Activated naive CD8-positive, alpha-beta T cell treated with anti-CD3 and anti-CD28 coated beads, Interleukin-2, amount 50 U/mL, for 24 hours (primary cell): ENCODE measurements at places on chromosomes 11 and 22.

DNA sequence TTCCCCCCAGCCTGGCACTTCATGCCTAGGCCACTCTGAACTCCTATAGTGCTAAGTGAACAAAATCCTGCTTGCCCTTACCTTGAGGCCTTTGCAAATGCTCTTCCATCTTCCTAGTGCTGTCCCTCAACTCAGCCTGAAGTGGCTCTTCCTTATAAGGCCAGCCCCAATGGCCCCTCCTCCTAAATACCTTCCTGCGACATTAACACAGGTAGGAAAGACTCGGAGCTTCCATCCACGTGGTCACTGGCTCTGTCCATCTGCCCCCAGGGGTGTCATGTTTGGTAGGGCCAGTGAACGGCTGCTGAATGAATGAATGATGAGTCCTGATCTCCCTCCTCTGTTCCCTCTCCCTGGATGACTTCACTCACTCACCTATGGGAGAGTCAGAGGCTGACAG is 4.2 kb downstream of the PDE2A start:
- no peak overlapping the region for H3K27ac ChIP-seq
- H3K4me3 ChIP-seq, result no peak overlapping the region
- H3K27me3 ChIP-seq, result peaks cover 75% of the 10 kb centered on the region
- H3K36me3 ChIP-seq, result peaks cover 2% of the 10 kb centered on the region
- DNase-seq, result no peak

DNA sequence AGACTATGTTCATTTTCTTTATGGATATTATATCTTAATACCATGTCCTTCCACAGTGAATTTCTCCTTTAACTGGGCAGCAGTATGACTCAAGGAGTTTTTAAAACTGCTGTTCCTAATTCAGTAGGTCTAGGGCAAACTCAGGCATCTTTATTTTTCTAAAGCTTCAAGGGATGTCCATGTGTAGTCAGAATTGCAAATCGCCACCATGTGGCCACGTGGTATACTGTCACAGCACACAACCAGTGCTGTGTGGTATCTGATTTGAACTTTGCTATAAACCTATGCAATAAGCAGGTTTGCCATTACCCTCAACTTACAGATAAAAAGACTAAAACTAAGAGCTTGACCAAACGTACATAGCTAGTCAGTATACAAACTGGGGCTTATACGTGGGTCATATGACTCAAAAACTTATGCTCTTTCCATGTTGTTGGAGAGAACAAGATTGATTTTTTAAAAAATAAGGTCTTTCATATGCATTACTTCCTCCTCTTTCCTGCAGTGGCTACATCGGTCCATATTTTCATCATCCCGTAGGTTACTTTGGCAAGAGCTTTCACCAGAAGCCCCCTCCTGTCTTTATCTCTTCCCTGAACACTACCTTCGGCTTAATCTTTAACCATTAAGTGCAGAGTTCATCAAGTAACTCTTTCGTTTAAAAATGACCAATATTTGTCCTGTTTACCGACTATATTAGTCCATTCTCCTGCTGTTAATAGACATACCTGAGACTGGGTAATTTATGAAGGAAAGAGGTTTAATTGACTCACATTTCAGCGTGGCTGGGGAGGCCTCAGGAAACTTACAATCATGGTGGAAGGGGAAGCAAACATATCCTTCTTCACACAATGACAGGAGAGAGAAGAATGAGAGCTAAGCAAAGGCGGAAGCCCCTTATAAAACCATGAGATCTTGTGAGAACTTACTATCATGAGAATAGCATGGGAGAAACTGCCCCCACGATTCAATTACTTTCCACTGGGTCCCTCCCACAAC is 8.0 kb upstream of the HTATIP2 start:
- peaks cover 4% of the 10 kb centered on the region for H3K4me1 ChIP-seq
- no peak overlapping the region for H3K27ac ChIP-seq
- no peak for DNase-seq

GRCh38 chr11:70672991-70673653 is 274.8 kb downstream of the CTTN start:
- no peaks in the 10 kb centered on the region for H3K4me1 ChIP-seq
- no peak for DNase-seq
- no peaks in the 10 kb centered on the region for H3K36me3 ChIP-seq
- no peak overlapping the region for H3K4me3 ChIP-seq

GRCh38 chr11:73974604-73975478 is 7.8 kb downstream of the UCP2 start:
- H3K27me3 ChIP-seq, result no peaks in the 10 kb centered on the region
- peak overlapping the region; percentile 24 for H3K4me3 ChIP-seq
- DNase-seq, result no peak
- H3K4me1 ChIP-seq, result peaks cover 97% of the 10 kb centered on the region
- peak overlapping the region; percentile 84 for H3K27ac ChIP-seq

- H3K4me1 ChIP-seq, result peaks cover 16% of the 10 kb centered on the region
- DNase-seq, result peak; percentile 93
- peaks cover 18% of the 10 kb centered on the region for H3K27me3 ChIP-seq
- H3K36me3 ChIP-seq, result no peaks in the 10 kb centered on the region
- no peak within 1 kb of the TSS for H3K27ac ChIP-seq
- peak within 1 kb of the TSS; percentile 42 for H3K4me3 ChIP-seq
These were observed at the start of gene DUSP8 for GRCh38 chr11:1572197-1573076. Gene DUSP8, minus strand, starts transcription at chr11:1572271. Its CDS starts 6,445 bp downstream, at chr11:1565826.

- DNase-seq, result no peak
- H3K27me3 ChIP-seq, result peaks cover 2% of the 10 kb centered on the region
- no peaks in the 10 kb centered on the region for H3K4me1 ChIP-seq
- H3K36me3 ChIP-seq, result no peaks in the 10 kb centered on the region
These were observed 39.8 kb downstream of the DRD2 start for GRCh38 chr11:113435190-113435968.

DNA sequence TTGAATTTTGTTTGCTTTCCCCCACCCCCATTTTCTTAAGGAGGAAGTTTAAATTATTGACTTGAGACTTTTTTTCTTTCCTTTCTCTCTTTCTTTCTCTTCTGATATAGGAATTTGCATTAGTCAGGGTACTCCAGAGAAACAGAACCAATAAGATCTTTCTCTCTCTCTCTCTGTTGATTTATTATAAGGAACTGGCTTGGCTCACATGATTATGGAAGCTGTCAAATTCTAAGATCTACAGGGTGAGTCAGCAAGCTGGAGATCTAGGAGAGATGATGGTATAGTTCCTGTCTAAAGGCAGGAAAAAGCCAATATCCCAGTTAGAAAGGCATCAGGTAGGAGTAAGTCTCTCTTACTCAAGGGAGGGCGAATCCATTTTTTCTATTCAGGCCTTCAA is 64.0 kb downstream of the CCDC81 start:
- H3K27ac ChIP-seq, result no peak overlapping the region
- no peaks in the 10 kb centered on the region for H3K27me3 ChIP-seq
- H3K4me1 ChIP-seq, result peaks cover 32% of the 10 kb centered on the region
- no peak for DNase-seq

- no peaks in the 10 kb centered on the region for H3K27me3 ChIP-seq
- H3K27ac ChIP-seq, result no peak overlapping the region
- H3K4me3 ChIP-seq, result peak overlapping the region; percentile 48
These were observed 41.4 kb upstream of the PCF11 start for GRCh38 chr11:83115551-83115950.

- H3K27ac ChIP-seq, result no peak overlapping the region
- peaks cover 21% of the 10 kb centered on the region for H3K27me3 ChIP-seq
- peaks cover 21% of the 10 kb centered on the region for H3K4me1 ChIP-seq
- H3K4me3 ChIP-seq, result no peak overlapping the region
- H3K36me3 ChIP-seq, result no peaks in the 10 kb centered on the region
- DNase-seq, result no peak
These were observed 3.5 kb upstream of the DGAT2 start for GRCh38 chr11:75765116-75765515.

DNA sequence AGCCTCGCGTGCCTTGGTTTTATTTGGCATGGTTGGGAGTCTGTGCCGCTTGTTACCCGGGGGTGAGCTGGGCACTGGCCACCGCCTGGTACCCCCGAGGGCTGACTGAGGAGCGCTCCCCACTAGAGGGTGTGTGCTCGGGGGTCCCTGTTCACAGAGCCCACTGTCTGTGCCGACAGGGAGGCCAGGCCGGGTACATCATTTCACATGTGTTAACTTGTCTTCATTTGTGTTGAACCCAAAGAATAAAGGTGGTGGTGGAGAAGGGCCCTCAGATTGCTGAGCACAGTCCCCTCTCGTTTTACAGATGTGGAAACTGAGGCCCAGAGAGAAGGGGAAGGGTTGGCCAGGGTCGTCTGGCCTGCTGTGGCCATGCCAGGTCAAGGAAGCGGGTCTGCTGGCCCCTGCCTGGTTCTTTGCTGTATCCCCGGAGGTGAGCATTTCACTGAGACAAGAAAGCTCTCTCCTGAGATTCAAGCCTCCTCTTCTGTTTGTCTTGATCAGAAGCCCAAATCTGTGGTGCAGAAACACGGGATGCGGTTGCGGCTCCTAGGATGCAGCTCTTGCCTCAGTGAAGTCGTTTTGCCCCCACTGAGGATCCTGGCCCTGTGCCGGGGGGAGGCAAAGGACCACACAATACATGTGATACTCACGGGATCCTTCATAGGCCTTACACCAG is 60.8 kb downstream of the FBLN1 start:
- H3K27me3 ChIP-seq, result peaks cover 12% of the 10 kb centered on the region
- H3K4me3 ChIP-seq, result no peak overlapping the region
- DNase-seq, result no peak
- H3K27ac ChIP-seq, result no peak overlapping the region
- no peaks in the 10 kb centered on the region for H3K36me3 ChIP-seq

- H3K27ac ChIP-seq, result no peak overlapping the region
- DNase-seq, result peak; percentile 5
- no peaks in the 10 kb centered on the region for H3K4me1 ChIP-seq
- no peaks in the 10 kb centered on the region for H3K36me3 ChIP-seq
- no peak overlapping the region for H3K4me3 ChIP-seq
These were observed 63.2 kb downstream of the GRIA4 start for GRCh38 chr11:105673089-105673488.

- DNase-seq, result no peak
- H3K27ac ChIP-seq, result no peak overlapping the region
- no peaks in the 10 kb centered on the region for H3K36me3 ChIP-seq
These were observed 45.4 kb upstream of the ANO3 start for GRCh38 chr11:26286472-26287066.

GRCh38 chr22:49561976-49562375 is 265.7 kb downstream of the BRD1 start:
- peaks cover 10% of the 10 kb centered on the region for H3K36me3 ChIP-seq
- no peaks in the 10 kb centered on the region for H3K27me3 ChIP-seq
- no peaks in the 10 kb centered on the region for H3K4me1 ChIP-seq
- H3K4me3 ChIP-seq, result no peak overlapping the region

DNA sequence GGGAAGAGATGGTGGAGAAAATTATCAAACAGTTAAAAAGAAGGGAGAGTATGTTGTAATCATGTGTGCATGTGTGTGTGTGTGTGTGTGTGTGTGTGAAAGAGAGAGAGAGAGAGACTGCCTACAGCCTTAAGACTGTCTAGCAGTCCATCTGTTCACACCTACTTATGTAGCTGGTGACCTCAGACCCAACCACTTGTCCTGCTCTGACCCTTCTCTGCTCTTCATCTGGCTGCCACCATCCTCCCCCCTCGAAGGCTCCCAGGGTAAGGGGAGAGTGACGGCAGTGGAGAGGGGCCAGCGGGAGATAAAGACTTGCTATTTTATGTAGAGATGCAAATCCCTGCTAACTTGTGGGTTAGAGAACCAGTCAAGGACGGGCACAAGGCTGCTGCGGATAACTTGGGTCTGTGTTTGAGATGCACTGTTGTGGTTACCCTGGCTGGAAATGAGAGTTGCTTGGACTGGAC is 24.9 kb upstream of the GRAMD1B start:
- DNase-seq, result no peak
- no peak overlapping the region for H3K27ac ChIP-seq
- H3K4me1 ChIP-seq, result peaks cover 16% of the 10 kb centered on the region
- H3K36me3 ChIP-seq, result no peaks in the 10 kb centered on the region
- H3K27me3 ChIP-seq, result peaks cover 8% of the 10 kb centered on the region

DNA sequence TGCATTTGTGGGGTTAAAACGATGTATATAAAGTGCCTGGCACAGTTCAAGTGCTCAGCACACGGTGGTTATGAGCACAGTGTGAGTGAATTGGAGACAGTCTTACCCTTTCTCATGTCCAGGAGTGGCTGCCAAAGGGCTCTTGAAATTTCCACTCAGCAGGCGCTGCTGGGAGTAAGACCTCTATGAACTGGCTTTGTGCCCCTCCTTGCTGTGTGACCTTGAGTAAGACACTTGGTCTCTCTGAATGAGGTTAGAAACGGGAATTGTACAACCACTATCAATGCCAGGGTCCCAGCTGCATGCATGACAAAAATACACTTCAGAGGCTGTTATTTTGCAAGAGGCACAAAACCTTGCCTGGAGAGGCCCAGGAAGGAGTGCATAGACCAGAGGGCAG is 86.6 kb downstream of the TSPAN18 start:
- no peak overlapping the region for H3K4me3 ChIP-seq
- no peak overlapping the region for H3K27ac ChIP-seq
- no peaks in the 10 kb centered on the region for H3K27me3 ChIP-seq
- no peak for DNase-seq
- H3K36me3 ChIP-seq, result no peaks in the 10 kb centered on the region
- H3K4me1 ChIP-seq, result no peaks in the 10 kb centered on the region

DNA sequence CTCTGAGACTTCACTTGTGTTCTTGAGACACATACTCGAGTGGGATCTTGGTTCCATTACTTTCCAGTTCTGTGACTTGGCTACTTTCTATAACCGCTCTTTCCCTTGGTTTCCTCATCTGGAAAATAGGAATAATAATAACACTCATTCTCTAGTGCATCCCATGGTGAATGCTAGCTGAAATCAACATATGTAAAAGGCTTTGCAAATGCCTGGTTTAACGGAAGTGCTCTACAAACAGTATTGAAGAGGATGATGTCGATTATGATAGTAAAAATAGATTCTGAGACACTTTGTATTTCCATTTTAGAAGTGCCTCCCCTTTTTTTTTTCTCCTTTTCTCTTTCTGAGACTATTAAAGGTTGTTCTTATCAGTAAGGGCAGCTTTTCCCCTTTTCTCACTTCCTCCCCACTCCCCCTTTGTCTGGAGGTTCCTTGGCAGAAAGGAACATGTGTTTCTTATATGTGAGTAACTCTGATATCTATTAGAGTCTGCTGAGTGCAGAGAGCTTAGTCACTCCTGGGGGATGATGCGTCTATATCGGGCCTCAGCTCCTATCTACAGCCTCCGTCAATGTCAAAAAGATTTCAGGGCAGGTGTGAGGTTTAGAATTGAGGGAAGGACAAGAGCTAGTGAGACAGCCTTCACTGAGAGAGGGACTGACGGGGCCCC is 489.3 kb downstream of the NTM start:
- no peak overlapping the region for H3K27ac ChIP-seq
- no peak overlapping the region for H3K4me3 ChIP-seq
- H3K27me3 ChIP-seq, result no peaks in the 10 kb centered on the region
- no peak for DNase-seq
- no peaks in the 10 kb centered on the region for H3K36me3 ChIP-seq

GRCh38 chr11:120682866-120683265 is 171.3 kb downstream of the GRIK4 start:
- DNase-seq, result no peak
- H3K27ac ChIP-seq, result no peak overlapping the region
- H3K4me3 ChIP-seq, result no peak overlapping the region
- peaks cover 26% of the 10 kb centered on the region for H3K27me3 ChIP-seq
- H3K36me3 ChIP-seq, result no peaks in the 10 kb centered on the region
- no peaks in the 10 kb centered on the region for H3K4me1 ChIP-seq

DNA sequence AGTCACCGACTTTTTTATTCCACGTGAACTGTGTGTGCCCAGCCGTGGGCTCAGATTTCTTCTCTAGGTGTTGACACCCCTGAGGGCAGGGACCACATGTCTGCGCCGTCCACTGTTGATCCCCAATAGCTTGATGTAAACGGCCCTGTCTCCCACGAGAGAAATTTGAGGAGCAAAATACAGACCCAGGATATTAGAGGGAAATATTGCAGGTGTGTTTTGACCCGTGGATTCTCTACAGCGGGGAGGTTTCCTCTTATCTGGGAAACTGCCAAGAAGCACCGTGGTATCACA is 437.5 kb downstream of the TBC1D22A start:
- H3K36me3 ChIP-seq, result no peaks in the 10 kb centered on the region
- no peak overlapping the region for H3K27ac ChIP-seq
- no peak overlapping the region for H3K4me3 ChIP-seq
- H3K4me1 ChIP-seq, result no peaks in the 10 kb centered on the region
- no peak for DNase-seq
- no peaks in the 10 kb centered on the region for H3K27me3 ChIP-seq
